ENCODE measurements at places on chromosomes 6 and 20.

GRCh38 chr6:139847457-139847813 is 473.0 kb upstream of the CITED2 start:
- no peak for DNase-seq

GRCh38 chr20:16279320-16279719 is 293.9 kb downstream of the KIF16B start:
- DNase-seq: no peak

DNA sequence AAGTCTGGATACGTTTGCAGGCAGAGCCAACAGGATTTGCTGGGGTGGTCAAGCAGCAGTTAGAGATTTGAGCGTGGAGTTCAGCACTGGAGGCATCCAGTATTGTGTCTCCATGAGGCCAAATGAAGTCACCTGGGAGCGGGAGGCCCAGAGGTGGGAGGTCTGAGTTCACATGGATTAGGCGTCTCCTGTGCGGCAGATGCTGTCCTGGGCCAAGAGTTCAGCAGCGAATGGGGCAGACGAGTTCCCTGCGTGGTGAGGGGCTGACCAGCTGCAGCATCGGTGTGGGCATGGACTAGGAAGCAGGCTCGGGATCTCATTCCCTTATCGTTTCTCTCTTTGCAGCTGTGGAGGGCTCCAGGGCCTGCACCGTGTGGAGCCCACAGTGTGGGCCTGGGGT is 66.2 kb downstream of the BCAS4 start:
- DNase-seq: no peak

DNA sequence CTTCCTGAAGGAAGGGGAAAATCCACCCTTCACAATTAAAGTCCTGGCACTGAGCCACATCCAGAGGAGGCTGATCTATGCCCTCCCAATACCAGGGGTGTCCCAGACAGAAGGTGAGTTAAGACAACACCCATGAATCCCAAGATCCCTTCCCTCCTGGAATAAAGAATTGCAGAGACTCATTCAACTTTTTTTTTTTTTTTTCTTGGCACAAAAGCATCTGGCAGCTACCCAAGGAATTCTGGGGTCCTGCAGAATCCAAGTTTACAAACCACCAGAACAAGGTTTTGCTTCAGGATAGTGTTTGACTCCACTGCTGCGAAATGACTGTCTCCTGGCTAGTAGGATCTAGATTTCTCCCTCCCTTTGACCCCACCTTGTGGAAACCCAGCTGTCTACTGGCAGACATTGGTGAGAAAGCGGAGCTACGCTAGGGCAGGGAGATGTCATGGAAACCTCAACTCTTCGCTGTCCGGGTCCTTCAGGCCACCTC is 37.4 kb downstream of the JAG1 start:
- DNase-seq: no peak

GRCh38 chr6:42154461-42155209 is 12.2 kb upstream of the C6orf132 start:
- no peak for DNase-seq

- DNase-seq: no peak
Observed at GRCh38 chr6:106085692-106085983, 498 bp upstream of the PRDM1 start.

GRCh38 chr6:37878150-37878710 is 58.7 kb downstream of the ZFAND3 start:
- DNase-seq: no peak

- no peak for DNase-seq
Observed at GRCh38 chr6:48144021-48144420, 33.0 kb upstream of the PTCHD4 start.

DNA sequence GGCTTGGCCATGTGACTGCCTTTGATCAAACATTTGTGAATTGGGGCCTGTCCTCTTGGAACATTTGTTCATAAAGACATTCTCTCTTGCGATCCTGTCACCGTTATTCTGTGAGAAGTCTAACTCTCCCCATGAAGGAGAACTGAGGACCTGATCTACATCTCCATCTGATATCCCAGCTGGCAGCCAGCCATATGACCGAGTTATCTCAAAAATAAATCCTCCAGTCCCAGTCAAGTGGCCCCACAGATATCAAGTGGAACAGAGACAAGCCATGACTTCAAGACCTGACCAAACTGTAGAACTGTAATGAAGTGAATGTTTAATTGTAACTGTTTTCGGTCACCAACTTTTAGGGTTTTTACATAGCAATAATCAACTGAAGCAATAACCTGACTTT is 25.7 kb downstream of the SNX3 start:
- no peak for DNase-seq

GRCh38 chr6:133544419-133544818 is 303.3 kb downstream of the EYA4 start:
- no peak for DNase-seq

DNA sequence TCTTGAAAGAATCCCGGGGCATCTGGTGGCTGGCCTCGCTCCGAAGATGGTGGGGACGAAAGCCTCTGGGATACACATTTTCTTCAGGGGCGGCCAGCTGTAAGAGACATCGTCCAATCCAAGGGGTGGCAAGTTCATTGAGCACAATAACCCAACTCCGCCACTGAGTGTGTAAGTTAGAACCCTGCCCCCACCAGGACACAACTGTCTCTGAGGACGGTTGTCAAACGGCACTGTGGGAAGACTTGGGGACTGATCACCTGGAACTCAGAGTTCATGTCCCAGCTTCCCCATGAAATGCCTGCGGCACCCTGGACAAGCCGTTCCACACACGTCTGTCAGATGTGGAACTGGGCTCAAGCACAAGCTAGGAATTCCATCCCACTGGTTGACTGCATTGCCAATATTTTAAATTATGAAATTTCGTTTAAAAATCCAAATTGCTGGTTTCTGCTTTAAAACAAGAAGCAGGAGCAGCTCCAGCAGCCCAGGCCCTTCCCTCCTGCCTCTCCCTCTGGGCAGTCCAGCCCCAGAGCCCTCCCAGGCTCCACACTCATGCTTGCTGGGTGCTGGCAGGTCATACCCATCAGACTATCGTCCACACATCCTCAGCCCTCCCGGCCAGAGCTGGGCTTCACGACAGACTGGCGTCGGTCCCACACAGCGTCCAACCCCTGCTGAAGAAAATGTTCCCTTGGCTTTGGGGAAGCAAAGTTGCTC is 80.9 kb upstream of the AFDN start:
- DNase-seq: no peak

DNA sequence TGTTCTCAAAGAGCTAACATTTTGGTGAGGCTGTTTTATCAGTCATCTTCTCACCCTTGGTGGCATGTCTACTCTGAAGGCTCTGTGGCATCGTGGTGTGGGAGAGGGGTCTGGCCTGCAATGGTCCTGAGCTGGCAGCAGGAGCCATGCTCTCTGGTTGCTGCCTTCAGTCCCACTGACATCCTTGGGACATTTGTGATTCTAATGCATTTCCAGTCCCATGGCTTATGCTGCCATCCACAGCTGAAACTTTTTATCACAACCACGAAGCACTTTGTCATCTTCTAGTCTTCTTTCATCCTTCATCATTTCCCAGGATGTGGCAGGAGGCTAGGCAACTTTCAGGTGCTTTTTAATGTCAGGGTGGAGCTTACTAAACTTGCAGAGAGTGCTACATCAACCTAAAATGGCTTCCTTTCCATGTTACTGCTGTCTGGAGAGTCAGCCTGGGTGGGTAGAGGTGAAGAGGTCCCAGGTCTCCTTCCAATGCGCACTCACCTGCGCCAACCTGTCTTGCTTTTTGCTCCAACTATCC is 77.1 kb downstream of the GPR63 start:
- DNase-seq: no peak

GRCh38 chr6:51463321-51463720 is 624.1 kb downstream of the PKHD1 start:
- no peak for DNase-seq

DNA sequence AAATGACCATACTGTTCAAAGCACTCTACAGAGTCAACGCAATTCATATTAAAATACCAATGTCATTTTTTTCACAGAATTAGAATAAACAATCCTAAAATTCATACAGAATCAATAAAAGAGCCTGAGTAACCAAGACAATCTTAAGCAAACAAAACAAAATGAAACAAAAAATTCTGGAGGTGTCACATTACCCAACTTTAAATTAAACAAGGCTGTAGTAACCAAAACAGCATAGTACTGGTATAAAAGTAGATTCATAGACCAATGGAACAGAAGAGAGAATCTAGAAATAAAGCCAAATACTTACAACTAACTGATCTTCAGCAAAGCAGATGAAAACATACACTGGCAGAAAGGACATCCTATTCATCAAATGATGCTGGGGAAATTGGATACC is 346.9 kb upstream of the JAG1 start:
- DNase-seq: no peak

Data from activated naive CD4-positive, alpha-beta T cell treated with anti-CD3 and anti-CD28 coated beads, Interleukin-2, amount 50 U/mL, for 72 hours (primary cell).